B cell (primary cell): ENCODE measurements at places on chromosomes 13 and 19.

DNA sequence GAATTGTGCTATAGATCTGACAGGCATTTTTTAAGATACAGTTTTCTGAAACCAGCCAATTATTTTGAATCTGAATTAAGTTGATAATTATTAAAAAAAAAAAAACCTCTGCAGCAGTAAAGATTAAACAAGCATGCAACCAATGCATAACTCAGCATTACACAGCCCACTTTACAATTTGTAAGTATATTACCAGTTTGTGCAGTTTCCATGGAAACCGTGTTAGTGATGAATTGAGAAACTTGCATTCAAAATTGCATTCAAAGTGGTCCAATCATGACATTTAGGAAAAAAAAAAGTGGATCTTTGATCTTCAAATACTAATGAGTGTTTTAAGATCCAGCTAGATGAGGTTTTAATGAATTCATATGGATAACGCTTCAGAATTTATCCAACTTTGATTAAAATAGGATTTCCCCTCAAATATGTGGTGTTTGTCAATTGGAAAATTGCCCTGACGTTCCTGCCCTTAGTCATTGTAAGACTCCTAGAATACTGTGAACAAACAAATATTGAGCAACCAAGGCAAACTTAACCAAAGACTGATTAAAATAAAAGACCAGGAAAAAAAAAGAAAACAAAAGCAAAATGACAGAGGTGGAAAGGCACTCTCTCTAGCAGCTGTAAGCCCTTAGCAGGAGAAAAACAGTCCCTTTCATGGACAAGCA lies 314.8 kb upstream of the MAB21L1 start:
- DNase-seq: no peak

DNA sequence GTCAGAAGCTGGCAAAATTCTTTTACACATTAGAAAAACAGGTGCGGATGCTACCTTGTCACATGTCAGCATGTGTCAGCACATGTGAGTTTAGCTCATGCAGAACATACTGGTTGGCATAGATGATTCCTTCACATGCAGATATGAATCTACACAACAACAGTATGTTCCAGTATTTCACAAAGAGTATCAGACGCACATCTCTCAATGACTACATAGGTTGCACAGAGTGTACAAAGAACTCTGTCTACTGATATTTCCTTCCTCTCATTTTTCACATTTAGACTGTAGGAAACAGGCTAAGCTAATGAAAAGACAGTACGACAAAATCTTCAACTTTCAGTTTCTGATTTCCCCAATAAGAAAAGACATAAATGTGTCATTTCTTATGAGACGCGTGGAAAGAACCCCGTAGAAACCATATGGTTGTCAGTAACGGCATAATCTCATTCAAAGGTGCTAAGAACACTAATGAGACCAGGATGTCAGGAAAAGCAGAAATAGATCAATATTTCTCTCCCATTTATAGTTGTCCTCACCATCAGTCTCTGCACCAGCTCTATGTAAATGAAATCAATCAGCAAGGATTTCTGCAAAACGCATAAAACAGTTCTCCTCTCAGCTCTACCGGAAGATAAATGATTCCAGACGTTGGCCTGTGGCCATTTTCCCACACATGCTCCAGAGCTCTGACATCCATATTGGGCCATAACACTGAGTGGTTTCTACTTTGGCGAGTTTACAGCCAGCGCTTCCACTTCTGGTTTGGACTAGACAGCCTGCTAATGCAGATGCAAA lies 81.2 kb downstream of the STARD13 start:
- DNase-seq: no peak

- no peak for DNase-seq
Measured at GRCh38 chr13:22103046-22104027, 432.5 kb downstream of the FGF9 start.

DNA sequence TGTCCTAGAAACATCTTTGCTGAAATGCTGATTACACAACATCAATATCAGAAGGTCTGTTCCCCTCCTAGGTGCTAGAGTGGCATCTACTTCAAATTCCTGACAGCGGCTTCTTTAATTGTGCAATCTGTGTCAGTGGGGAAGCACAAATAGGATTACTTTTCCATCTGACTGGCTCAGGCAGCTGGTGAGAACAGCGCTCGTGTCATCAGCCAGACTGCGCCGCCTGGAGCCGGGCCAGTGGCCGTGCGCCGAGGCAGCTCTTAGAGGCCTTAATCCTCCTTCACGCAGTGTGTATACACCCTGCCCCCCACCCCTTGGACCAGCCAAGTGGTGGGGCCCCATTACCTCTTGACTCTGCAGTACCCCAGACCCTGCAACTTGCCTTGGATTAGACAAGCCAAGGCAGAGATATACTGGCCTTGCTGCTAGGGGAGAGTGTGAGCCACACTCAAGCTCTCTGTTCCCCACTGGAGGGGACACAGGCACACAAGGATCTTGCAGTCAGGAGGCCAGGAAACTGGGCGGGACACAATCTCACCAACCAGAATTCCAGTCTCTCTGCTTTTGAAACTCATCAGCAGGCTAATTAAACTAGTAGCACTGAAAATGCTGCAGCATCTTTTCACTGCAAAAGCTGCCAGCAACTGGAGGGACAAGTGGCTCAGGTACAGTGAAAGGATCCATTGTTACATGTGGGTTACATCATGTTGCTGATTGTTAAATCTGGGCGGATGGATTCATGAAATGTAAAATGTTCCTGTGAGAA lies 48.9 kb upstream of the EPHX3 start:
- DNase-seq: no peak

GRCh38 chr19:23098988-23099387 lies 17.8 kb upstream of the ZNF730 start:
- DNase-seq: no peak

DNA sequence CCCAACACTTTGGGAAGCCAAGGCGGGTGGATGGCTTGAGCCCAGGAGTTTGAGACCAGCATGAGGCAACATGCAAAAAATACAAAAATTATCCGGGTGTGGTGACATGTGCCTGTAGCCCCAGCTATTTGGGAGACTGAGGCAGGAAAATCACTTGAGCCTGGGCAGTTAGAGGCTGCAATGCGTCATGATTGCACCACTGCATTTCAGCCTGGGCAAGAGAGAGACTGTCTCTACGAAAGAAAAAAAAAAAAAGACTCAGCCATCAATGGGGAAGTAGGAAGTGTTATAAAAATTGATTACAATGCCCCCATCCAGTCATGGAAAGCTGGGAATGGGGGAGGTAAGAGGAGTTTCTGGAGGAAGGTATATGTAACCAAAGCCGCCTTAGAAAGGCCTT lies 5.4 kb downstream of the TYK2 start:
- DNase-seq: no peak

DNA sequence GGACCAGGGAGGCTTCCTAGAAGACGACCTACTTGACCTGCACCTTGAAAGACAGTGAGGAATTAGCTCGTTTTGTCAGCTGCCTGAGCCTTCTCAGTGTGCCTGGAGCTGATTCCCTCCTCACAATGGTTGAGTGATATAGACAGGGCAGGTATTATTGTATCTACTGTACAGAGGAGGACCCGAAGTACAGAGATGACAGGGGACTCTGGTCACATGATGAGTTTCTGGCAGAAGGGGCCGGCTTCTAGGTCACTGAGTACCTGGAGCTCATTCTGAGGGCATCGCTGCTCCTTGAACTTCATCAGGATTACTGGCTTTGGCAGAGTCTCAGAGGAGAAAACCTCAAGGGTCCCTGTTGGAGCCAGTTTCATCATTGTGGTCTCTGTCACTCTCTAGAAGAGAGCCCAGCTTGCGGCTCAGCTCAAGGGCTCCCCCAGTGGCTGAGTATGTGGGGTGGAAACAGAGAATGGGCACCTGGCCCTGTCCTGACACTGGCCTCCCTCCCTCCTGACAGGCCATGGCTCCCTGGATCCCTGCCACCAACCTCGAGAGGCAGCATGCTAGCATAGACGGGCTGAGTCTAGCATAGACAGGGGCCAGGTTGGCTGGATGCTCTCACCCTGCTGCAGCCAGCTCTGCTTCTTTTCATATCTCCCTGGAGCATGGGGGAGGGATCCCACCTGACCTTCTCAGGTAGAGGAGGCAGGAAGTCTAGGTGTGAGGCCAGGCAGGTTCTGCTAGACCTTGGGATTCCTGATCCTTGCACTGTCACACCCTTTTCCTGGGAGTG lies 38.7 kb downstream of the NFIX start:
- DNase-seq: peak; percentile 56

- no peak for DNase-seq
Measured at GRCh38 chr19:33503030-33503429, 18.6 kb downstream of the PEPD start.

DNA sequence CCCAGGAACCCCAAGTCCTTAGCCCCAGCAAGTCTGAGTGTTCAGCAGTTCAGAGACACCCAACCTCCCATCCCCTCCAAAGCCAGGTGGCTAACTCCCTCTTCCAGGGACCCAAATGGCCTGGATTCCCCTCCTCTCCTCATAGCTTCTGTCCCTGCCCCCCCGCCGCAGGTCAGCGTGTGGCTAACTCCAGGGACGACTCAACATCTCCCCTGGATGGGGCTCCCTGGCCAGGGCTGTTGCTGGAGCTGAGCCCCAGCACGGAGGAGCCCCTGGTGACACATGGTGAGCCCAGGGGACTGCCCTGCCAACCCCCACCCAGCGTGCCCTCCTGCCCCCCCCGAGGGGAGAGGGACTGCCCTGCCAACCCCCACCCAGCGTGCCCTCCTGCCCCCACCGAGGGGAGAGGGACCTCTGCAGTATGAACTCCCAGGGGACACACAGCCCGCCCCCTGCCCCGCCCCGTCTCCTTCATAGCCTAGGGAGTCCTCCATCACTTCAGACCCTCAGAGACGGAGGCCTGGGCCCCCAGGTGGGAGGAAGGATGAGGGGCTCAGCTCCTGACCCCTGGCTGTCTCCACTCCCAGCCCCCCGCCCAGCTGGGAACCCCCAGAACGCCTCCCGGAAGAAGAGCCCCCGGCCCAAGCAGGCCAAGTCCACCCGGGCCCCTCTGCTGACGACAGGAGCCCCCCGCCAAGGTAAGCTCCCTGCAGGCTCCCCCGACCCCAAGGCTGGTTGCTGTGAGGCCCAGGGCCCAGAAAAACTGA lies 1.7 kb downstream of the SSC5D start:
- DNase-seq: no peak

DNA sequence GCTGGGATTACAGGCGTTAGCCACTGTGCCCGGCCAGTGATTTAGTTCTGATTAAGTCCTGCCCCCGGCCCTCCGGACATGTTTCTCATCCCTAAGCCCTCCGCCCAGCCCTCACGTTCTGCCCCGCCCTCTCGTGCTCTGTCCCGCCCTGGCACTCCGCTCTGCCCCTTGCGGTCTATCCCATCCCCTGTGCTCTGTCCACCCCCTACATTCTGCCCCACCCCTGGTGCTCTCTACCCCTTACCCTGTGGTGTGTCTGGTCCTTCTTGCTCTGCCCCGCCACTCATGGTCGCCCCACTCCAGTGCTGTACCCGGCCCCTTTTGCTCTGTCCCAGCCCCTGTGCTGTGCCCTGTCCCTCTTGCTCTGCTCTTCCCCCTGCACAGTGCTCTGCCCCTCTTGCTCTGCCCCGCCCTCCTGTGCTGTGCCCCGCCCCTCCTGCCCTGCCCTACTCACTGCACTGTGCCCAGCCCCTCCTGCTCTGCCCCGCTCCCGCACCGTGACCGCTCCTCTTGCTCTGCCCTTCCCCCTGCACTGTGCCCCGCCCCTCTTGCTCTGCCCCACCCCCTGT lies 3.0 kb downstream of the GTPBP3 start:
- no peak for DNase-seq

DNA sequence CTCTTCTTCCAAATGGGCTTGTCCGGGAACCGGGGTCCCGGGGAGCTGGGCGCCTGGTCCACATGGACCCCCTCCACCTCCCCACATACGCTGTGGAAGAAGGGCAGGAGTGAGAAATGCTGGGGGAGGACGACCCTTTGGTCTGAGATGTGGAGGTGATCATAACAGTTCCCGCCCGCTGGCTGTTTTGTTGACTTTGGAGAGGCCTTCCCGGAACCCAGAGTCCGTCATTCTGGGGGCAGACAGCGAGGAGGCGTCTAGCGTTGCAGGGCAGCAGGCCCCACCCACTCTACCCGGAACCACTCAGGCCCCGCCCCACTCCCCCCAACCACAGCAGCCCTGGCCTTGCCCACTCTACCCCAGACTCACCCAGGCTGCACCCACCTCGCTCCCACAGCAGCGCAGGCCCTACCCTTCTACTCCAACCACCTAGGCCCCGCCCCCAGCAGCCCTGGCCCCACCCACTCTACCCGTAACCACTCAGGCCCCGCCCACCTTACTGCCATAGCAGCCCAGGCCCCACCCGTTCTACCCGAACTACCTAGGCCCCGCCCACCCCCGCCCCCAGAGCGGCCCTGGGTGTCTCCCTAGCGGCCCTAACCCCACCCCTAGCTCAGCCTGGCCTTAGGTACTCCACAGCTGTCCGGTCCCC lies 7.1 kb downstream of the GPR108 start:
- no peak for DNase-seq

DNA sequence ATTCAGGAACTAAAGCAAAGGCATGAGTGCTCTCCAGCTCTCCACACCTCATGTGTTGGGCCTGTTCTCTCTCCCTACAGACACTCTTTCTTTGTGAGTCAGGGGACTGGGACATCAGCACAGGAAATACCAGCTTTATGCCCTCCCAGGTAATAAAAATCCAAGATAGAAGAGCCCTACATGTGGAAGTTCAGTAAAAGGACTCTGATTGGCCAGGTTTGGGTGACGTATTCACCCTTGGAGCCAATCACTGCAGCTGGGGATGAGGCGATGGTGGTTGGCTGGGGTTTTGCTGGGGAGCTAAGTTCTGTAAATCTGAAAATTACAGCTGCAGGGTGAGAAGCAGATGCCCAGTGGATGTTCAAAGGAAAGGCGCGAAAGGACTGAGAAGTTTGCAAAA lies 32.5 kb downstream of the CCDC70 start:
- DNase-seq: no peak

- no peak for DNase-seq
Measured at GRCh38 chr13:104086210-104086609, 1020.0 kb upstream of the SLC10A2 start.

DNA sequence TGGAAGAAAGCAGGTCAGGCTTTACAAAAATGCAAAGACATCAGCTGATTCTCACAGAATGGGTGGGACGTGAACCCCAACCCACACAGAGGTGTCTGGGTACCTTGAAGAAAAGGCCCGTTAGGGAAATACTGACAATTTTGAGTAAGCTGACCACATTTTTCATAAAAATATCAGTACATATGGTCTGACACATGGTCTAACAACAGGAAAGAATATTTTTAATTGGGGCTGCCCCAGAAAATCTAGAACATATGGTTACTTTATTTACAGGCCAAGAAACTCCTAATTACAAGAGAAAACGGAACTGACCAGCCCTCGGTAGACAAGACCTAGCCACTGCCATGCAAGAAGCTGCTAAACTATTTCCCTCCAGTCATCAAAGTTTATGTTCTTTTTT lies 48.7 kb upstream of the ITM2B start:
- peak; percentile 23 for DNase-seq

DNA sequence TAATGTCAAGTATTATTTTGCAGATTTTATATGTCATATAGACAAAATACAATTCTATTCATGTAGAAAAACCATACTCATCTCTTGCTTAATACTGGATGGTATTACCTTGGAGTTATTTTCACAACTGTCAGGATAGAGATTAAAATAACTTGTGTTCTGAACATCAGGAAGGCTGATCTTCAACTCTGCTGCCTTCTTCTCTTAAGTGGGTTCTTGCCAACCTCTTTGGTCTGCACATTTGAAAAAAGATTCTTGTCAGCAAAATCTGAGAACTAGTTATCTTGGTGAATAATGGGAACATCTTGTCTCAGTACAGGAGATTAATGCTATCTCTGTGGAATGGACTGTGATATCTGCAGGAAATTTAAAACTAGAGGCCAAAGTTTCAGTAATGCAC lies 95.2 kb upstream of the FAM216B start:
- no peak for DNase-seq
